Central memory CD4-positive, alpha-beta T cell (primary cell): ENCODE measurements at places on chromosomes 2 and 18.

DNA sequence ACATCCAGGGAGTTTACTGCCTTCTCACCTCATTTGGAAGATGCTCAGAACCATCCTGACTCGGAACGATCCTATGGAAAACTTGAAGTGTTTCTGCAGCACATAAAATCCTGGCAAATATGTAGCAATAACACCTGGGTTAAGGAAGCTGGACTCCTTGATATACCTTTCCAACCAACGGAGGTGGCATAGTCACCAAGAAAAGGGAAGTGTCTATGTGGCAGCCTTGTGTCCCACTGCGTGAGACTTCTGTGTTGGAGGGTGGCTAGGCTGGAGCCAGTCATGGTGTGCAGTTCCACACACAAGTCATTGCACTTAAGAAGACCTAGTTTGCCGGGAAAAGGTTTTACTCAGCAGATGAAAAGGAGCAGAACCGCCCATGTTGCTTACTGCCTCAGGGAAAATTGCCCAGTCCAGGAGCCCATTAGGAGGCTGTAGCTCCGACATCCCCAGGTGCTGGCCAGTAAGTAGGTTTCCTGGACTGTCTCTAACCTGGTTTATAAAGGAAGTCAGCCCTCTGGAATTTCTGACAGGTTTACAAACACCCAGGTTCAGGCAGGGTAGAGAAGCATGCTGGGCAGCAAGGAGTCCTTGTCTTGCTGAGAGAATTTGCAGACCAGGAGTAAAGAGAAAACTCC is 46.2 kb upstream of the SPRED2 start:
- DNase-seq = no peak

DNA sequence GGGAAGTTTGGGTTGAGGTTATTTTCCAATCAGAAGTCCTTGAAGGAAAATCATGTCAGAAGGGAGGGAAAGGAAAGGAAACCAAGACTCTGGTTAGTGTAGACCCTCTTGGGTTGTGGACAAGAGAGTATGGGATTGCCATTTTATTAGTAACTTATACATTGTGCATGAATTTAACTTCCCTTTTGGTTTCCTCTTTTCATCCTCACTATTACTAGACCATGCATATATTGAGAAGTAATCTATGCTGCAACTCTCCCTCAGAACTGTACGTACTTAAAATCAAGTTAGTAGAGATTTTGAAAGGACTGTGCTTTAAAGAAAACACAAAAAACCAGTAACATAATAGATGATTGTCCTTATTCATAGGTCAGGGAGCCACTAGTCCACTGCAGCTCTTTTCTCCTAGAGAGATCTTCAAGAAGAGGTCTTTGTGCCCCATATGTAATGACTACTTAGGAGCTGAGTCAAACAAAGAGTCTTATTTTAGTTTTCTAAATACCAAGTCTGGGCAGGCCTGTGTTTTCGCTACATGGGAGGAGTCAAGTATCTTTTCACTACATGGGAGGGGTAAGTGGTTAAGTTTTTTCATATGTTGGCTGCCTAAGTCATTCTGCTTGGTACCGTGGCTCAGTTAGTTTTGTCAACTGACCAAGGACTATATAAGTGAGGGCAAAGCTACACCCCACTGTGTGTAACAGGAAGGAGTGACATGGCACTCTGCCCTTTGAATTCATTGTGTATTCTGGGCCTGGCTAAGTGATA is 25.2 kb upstream of the FAM117B start:
- DNase-seq = no peak

DNA sequence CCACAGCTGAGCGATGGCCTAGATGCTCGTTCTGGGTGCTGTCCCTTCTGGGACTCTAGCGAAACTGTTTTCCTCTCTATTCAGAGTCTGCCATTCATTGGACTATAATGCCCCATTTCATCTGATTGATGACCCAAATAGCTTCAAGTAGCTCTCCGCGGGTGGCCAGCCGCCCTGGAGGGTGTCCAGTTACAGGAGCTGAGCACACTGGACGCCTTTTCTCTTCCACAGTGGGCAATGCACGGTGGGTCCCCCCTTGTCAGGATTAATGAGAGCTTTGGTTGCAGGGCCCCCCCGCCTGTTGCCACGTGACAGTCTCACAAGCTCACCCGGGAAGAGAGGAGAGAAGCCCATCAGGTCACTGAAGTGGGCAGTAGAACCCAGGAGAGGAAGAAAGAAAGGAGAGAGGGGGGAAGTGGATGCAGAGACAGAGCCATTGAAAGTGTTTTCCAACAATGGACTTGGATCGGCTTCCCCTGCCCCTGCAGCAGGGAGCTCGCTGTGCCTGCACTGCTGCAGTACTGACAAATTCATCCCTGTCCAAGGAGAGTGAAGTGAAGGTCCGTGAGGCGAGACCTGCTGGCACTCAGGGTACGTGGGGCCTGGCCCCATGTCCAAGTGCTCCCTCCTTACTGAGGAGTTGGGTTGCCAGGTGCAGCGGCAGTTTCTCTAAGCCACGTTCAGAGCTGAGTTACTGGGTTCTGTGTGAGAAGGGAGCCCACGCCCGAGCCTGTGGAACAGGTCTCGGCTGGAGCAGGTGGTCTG is 44.8 kb downstream of the DIPK1C start:
- DNase-seq = no peak

GRCh38 chr18:8277270-8277669 is 332.0 kb upstream of the RAB12 start:
- no peak for DNase-seq

DNA sequence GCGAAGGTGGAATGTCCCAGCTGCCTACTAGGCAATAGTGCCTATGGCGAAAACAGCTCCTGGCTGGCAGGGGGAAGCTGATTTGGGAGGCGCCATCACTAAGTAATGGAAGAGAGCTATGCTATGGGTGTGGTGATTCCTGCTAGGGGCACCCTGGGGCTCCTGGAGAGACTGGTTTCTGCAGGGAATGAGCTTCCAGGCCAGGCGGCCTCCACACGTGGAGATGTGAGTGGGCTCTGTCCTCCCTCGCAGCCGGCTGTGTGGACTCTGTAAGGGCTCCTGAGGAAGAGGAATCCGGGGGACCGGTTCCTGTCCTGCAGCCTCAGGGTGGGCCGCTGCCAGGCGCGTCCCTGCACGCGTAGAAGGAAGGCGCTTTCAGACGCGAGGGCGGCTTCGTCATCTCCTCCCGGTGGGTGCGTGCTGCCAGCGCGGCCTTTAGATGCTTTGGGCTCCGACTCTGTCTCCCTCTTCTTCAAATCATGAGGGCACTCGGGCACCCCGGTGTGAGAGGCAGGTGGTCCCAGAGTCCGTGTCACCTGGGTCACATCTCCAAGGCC is 55.5 kb upstream of the ANKRD62 start:
- DNase-seq = no peak

DNA sequence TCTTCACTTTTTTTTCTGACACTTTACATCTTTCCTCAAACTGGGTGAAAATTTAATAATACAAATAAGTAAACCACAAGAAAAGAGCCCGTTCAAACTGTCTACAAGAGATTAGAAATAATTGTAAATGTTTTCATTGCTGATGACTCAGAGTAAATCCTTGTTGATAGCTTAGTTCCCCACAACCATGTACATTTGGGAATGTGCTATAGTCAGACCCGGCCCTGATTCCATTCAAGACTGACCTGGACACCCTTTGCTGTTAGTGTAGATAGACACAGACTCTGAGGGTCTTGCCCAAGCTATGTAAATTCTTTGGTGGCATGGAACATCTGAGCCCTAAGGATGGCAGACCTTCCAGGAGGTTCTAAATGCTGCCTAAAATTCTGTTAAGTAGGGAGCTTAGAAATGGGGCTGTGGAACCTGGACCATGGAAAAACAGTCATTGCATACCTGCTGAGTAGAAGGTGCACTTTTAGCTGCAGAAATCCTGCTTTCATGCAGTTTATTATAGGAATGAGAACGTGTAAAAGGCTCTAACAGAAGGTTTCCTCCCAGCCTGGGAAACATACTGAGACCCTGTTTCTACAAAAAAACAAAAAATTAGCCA is 3.7 kb downstream of the MALT1 start:
- no peak for DNase-seq

DNA sequence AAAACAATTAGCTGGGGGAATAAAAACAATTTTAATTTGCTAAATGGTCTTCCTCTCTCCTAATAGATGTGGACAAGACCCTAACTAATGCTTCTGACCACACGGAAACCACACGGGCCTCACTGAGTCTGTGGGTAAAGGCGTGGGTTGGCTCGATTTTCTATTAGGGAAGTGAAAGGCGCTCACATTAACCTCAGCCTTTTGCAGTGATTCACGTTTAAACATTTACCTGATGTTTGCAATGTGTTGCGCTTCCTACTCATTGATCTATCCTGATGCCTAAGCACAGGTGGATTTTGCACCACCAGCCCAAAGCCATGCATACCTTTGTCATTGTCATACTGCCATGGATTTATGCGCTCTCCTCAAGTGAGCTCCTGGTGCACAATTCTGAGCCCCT is 35.6 kb upstream of the NRP2 start:
- DNase-seq = no peak

DNA sequence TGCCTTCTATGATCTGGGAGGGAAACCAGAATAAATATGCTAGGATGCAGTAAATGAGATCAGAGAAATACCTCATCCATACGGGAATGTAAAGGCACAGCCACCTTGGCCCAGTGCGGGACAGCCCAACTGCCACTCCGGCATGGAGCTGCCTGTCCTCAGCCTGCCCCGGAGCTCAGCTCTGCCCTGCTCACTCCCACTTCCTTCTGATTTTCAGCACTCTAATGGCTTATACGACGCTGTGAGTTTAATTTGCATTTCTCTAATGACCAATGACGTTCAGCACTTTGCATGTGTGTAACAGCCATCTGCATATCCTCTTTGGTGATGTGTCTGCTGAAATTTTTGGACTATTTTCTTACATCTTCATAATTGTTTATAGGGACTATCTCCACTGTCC is 172.5 kb upstream of the RAB6C start:
- no peak for DNase-seq

DNA sequence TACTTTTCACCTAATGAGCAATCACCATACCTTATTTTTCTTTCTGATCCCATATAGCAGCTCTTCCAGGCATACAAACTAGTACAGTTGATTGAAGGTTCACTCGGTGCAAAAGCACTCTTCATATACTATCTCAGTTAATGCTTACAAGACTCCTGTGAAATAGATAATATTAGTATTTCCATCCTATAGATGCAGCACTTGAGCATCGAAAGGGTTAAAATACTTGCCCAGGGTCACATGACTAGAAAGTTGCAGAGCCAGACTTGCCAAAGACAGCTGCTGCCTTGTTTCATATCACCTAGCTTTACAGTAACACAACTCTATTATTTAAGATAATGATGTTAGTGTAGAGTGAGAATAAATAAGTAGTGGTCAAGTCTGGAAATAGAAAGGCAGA is 466.0 kb upstream of the TNP1 start:
- DNase-seq = no peak

- no peak for DNase-seq
These were observed 12.2 kb downstream of the PTPRM start for GRCh38 chr18:7579176-7579917.

DNA sequence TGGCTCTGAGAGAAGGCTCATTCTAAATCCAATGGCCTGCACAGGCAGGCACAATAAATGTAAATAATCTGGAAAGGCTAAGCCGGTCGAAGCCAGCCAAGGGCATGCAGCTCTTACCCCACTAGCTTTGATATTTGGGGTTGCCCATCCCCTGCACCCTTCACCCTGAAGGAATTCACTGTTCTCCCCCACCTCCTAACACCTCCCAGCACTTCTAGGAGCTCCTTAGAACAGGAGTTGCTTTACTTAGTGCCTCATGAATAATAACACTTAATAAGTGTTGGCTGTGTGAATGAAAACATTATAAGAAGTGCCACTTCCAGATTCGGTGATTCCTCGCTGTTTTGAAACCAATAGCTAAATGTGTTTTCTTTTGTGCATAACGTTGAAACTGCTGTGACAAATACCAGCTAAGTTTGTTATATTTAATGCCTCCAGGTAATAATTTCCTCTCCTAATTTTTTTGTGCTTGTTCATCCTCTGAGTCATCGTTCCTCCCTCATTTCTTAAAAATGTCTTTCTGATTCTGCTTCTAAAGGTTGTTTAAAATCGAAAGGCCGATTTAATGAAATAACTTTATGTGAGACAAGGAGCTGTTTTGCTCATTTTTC is 458.8 kb downstream of the METTL4 start:
- DNase-seq = no peak

DNA sequence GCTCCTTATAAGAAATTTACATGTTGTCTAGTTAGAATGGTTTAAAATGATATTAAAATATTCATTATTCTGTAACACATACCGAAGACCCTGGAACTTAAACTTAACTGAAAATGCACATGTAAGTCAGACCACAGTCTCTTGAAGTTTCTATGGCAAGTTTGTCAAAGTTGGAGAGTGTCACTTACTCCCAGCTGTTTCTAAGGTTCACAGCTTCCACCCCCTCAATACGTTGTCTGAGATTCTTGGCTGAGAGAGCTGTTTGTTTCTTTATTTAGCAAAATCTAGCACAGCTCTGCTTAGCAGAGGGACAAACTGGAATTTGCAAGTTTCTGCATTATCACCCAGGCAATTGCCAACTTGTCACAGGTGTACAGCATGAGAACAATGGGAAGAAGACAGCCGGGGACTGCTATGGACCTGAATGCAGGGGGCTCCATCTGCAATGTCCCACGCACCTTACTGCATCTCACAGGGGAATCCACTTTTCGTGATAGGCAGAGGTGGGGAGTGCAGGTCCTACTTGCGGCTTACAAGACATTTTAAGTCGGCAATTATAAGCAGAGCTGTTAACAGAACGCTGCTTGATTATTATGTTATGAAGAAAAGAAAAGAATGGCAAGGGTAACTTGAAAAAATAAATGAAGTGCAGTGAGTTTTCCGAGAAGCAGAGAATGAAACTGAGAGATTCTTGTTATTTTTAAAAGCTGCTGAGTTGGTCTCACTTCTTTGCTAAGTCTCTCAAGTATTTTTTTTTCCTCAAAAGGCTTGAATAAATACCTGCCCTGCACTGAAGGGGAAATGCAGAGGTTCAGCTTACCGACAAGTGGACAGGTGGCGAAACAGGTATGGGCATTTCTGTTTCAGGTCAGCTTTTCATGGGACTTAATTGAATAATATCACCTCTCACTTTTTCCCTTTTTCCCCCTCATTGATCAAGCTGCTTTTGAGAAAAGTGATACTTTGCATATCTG is 1072.1 kb upstream of the FANCL start:
- DNase-seq = no peak

GRCh38 chr2:42459296-42459695 is 34.5 kb downstream of the KCNG3 start:
- DNase-seq = no peak

DNA sequence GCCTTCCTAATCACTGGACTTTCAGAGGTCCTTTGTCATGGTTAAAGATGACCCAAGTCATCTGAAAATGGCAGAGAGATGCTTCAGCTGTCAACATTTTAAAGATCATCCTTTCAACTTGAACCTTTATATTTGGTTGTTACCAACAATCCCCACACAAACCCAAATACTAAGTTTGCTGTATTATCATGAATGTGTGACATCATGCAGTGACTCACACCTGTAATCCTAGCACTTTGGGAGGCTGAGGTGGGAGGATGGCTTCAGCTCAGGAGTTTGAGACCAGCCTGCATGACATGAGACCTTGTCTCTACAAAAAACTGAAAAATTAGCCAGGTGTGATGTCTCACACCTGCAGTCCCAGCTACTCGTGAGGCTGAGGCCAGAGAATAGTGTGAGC is 55.2 kb upstream of the NRP2 start:
- no peak for DNase-seq

GRCh38 chr2:66217039-66217585 is 217.8 kb upstream of the MEIS1 start:
- no peak for DNase-seq

- DNase-seq = no peak
These were observed 1029.9 kb upstream of the PIK3C3 start for GRCh38 chr18:40925071-40925541.

- no peak for DNase-seq
These were observed 96.4 kb downstream of the RNF144A start for GRCh38 chr2:7013471-7014160.

GRCh38 chr2:15492773-15493325 is 68.3 kb downstream of the NBAS start:
- DNase-seq = no peak
